ENCODE measurements at places on chromosomes 13 and 19.

DNA sequence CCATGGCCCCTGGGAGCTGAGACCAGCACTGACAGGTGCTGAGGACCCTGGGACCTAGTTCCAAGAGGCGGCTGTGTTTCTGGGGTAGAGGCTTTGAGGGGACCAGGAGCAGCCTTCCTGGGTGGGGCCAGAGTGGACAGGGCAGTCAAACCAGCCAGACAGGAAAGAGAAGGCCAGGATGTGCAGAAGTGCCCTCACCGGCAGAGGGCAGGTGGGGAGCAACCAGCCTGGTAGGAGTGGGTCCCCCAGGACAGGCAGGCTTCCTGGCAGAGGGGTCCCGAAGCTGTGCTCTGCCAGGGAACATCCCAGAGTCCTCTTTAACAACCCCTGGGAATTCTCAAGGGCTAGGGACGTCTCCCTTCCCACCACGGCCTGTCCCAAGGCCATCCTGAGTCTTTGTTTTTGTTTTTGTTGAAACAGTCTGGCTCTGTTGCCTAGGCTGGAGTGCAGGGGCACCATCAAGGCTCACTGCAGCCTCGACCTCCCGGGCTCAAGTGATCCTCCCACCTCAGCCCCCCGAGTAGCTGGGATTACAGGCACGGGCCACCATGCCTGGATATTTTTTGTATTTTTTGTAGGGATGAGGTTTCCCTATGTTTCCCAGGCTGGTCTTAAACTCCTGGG, 3.0 kb upstream of the HIPK4 start:
- no peak for DNase-seq

- DNase-seq: no peak
Observed at GRCh38 chr13:85675151-85675907, 123.9 kb downstream of the SLITRK6 start.

DNA sequence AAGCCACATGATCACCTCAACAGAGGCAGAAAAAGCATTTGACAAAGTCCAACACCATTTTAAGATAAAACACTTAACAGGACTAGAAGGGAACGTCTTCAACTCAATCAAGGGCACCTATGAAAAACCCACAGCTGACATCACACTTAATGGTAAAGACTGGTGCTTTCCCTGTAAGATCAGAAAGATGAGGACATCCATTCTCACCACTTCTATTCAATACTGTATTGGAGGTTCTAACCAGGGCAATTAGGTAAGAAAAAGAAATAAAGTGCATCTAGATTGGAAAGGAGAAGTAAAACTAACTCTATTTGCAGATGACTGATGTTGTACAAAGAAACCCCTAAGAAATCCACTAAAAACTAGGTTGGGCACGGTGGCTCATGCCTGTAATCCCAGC, 11.2 kb upstream of the AKAP8 start:
- DNase-seq: no peak

DNA sequence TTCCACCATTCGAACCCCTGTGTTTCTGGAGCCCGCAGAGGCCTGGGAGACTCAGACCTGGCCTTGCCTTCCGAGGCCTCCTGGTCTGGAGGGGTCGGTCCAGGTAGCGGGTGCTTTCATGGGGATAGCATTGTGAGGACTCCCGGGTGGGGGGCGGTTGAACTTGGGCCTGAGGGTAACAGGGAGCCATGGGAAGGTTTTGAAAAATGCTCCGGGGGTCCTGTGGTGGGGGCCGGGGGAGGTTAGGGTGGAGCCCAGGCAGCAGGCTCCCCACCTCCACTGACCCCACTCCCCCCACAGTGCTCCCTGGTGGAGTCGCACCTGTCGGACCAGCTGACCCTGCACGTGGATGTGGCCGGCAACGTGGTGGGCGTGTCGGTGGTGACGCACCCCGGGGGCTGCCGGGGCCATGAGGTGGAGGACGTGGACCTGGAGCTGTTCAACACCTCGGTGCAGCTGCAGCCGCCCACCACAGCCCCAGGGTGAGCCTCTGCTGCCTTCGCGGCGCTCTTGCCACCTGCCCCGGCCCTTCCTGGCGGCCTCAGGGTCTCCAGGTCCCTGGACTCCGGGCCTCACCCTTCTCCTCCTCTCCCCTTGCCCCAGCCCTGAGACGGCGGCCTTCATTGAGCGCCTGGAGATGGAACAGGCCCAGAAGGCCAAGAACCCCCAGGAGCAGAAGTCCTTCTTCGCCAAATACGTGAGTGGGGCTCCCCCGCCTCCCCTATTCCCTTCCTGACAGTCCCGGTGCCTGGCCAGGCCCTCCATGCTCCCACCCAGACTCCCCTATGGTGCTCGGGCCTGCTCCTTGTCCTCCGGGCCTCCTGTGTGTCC, 3.8 kb upstream of the GARIN5A start:
- DNase-seq: no peak

- no peak for DNase-seq
Observed at GRCh38 chr13:70842062-70842644, 733.9 kb upstream of the KLHL1 start.

DNA sequence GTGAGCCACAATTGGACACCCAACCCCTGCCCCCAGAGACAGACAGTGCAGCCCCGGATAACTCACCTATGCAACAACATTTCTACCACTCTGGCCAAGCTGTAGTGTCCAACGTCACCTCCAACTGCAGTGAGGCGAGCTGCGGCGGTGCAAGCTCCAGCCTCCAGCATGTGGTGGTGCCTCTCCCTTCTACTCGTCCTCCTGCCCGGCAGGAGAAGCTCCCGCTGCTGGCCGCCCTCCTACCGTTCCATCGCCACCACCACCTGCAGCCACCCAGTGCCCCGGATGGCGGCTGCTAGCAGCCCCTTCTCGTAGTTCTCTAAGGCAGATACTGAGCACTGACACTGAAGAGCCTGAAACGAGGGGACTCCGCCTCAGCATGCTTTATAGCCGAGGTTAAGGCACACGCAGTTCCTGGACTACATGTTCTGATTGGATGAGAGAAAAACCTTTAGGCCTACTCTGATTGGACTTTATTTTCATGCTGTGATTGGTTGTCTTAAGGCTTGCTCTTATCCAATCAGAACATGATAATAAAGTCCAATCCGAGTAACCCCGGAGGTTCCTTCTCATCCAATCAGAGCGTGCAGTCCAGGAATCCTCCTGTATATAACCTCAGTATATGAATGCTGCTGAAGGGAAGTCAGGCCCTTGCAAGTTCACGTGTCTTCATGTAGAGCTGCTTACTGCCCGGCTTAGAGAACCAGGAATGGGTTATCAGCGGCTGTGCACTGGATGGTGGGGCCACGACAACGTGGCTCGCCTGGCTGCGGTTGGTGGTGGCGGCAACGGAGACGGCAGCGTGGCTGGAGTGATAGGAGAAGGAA, 63.5 kb downstream of the TUBA3C start:
- no peak for DNase-seq
